Foreskin fibroblast (primary cell): ENCODE measurements at places on chromosomes 3 and 15.

GRCh38 chr3:123831420-123831819, 52.7 kb downstream of the MYLK start:
- no peak for DNase-seq

- DNase-seq, result peak; percentile 70
Measured at GRCh38 chr3:14200841-14201240, 22.2 kb downstream of the LSM3 start.

DNA sequence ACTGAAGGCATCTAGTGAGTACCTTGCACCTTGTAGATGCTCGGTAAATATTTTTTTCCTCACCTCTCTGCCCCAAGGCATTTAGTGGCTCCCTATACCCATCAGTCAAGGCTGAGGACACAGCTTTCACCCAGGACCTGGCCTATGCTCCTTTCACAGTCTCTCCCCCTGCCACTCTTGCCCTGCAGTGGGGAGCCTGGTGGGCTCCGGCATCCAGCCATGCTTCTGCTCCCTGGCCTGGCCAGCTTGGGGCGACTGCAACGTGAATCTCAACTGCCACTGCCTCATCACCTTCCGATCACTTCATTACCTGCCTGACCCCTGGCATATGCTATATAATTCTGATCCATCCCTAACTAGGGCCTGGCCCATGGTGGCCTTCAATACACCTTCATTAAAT, 735 bp upstream of the CX3CR1 start:
- no peak for DNase-seq

DNA sequence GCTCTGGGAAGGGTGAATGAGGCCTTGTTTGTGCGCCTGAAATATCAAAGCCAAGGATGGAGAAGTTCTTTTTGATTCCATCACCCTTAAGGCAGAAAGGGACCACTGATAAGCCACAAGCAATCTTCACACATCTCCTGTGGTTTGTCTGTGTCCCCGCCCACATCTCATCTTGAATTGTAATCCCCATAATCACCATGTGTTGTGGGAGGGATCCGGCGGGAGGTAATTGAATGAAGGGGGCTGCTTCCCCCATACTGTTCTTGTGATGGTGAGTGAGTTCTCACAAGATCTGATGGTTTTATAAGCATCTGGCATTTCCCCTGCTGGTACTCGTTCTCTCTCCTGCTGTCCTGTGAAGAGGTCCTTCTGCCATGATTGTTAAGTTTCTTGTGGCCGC, 329.6 kb upstream of the RGMA start:
- no peak for DNase-seq

- peak; percentile 97 for DNase-seq
Measured at GRCh38 chr15:40367686-40368611, 9.9 kb downstream of the DISP2 start.

DNA sequence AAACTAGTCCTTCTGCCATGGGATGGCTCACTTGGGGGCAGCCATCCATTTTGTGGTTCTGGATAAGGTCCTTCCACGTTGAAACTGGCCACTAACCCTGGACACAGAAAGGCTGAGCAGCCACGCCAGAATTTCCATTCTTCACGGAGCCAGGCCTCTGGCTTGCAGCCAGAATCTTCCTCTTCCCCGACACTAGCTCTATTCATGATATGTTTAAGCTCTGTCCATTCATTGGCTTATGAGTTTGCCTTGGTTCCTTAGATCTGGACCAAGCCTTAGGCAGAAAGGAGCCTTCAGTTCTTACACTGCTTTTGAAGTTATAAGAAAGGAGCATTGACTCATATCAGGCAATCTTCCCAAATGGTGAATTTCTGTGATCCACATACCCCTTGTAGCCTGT, 288.4 kb upstream of the GOLGA6L4 start:
- DNase-seq, result no peak

DNA sequence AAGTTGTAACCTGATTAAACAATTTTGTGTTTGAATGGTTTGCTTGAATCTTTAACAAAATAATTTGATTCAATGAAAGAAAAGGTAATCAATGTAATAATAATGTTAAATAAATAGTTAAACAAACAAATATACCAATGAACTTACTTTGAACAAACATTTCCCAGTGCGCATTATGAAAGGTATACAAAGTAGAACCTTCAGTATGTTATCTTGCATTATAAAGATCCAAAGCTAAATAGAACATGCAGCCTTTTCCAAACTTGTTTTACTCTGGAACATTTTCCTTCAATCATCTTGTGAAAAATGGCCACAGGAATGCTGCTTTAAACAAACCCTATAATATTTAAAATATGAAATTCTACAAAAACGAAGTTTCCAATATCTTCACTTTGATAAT, 620.0 kb downstream of the NAALADL2 start:
- DNase-seq, result no peak

DNA sequence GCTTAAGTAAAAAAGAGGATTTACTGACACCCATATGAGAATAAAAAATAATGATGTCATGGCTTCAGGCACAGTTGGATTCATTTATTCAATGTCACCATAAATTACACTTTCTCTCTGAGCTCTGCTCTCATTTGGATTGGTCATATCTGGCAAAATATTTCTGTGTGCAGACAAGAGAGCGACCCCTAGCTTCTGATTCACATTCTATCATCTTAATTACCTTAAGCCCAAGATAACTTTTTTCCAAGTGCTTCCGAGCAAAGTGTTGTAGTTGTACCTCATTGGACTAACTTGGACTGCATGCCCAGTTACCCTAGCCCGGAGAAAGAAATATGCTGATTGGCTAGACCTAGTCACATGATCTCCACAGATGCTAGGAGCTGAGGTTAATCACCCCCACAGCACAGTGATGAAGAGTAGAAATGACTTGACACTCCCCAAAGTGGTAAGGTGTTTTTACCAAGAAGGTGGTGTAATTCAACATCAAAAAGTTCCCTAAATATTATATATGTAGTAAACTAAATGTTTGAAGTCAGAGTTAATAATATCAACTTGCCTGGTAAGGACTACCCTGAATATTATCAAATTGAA, 552.2 kb upstream of the SUCLG2 start:
- DNase-seq, result no peak

DNA sequence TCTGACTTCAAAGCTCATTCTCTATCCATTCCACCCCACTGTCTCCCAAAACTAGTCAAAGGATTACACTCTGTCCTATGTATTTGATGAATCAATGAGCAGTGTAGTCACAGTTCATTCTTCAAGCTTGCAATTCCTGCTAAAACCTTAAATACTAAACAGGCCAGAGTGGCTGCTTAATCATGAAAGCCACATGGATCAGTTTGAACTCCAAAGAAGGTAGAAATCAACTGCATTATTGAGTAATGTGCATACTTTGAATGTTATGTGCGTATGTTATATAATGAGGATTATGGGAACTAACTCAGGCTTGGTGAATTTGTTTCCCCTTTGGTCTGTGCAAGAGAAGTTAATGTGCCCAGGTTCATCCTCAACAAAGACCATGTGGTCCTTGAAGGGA, 45.4 kb downstream of the PRICKLE2 start:
- DNase-seq, result no peak

GRCh38 chr3:159925248-159925647, 63.4 kb upstream of the IL12A start:
- no peak for DNase-seq

DNA sequence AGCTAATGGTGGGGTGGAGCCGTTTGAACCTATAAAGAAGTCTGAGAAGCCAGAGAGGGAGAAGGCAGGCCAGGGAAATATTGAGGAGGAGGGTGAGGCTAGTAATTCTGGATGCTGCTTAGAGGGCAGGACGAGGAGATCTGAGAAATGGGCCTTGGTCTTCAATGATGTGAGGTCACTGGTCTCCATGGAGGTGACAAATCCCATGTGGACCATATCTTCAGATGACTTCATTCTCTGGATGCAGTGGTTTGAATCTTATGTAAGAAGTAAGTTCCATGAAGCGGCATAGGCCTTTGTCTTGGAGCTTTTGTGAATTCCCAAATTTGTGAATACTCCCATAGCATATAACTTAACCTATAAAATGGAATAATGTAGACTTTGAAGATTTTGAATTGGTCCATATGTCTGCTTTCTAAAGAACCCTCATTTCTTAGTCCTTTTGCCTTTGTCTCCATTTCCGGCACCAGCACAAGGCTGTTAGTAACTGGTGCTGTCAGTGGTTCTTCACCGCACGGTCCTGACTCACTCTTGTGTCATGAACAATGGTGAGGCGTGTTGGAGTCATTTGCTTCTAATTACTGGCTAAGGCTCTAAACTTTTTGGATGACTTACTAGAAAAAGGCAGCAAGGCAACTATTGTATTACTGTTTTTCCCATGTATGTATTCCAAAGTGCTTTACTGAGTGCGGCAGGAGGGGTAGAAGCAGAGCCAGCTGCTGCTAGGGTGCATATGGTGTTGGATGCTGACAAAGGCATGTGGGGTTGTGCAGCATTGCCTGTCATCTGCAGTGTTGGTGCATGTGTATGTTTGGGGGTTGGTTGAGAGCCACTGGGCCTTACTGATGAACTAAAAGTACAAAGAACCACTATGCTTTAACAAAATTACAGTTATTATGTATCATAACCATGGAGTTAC, 279.3 kb upstream of the C2CD4B start:
- DNase-seq, result peak; percentile 96

DNA sequence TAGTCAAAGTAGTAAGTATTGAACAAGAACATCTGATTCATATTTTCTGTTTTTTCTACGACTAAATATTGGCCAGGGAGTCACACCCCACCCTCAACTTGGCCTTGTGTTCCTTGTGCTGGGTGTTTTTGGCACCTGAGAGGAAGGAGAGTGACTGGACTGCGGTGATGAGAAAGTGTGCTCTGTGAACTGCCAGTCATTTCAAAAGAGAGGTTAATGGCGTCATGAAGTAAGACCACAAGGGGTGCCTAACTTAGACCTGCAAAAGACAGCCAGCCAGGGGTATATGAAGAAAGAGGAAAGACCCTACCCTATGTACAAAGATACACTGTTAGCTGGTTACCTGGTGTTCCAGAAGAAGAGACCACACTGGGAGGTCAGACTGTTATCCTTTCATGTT, 58.4 kb upstream of the COL8A1 start:
- no peak for DNase-seq

DNA sequence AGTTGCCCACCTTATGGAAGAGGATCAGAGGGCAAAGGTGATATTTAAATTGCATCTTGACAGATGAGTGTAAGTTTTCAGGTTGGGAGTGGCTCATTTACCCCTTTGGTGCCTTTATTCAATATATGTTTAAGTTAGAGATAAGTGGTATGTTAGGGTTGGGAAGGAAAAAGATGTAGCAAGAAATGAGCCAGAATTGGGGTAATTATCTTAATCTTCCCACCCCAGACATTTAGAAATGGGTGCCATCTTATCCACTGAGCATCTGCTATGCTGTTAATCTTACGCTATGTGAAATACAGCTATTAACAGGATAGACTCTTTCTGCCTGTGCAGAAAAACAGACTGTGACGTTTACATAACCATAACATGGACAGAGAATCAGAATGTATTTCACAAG, 6.3 kb downstream of the CMTM7 start:
- no peak for DNase-seq
